Endodermal cell (in vitro differentiated cells): ENCODE measurements at places on chromosomes 7 and 10. TPM values are rescaled to one million over a fixed set of nuclear protein-coding genes. Genes with fewer than 3 reads are reported as not detected.
A peak's percentile ranks its signal among the peaks of the same experiment; 100 is the strongest.

GRCh38 chr10:44569193-44570091 is 184.5 kb upstream of the CXCL12 start:
- H3K4me1 ChIP-seq, result no peaks in the 10 kb centered on the region
- DNase-seq, result peak; percentile 38

DNA sequence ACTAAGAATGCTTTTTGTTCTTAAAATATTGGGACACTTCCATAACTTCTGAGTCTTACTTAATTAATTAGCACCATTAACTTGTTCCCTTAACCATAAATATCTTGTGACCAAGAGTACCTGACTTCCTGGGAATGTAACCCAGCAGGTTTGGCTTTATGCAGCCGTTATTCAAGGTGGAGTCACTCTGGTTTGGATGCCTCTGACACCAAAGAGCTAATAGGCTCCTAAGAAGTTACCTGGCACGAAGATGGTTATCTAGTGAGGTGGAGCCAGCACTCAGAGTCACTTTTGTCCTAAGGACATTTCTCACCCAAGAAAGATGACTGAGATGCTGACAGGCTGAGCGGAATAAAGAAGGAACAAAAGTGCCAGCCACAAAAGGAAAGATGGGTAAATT is 172.3 kb downstream of the C1GALT1 start:
- no peaks in the 10 kb centered on the region for H3K27me3 ChIP-seq
- peak; percentile 48 for DNase-seq
- H3K27ac ChIP-seq, result no peak overlapping the region
- no peaks in the 10 kb centered on the region for H3K4me1 ChIP-seq
- no peaks in the 10 kb centered on the region for H3K36me3 ChIP-seq

DNA sequence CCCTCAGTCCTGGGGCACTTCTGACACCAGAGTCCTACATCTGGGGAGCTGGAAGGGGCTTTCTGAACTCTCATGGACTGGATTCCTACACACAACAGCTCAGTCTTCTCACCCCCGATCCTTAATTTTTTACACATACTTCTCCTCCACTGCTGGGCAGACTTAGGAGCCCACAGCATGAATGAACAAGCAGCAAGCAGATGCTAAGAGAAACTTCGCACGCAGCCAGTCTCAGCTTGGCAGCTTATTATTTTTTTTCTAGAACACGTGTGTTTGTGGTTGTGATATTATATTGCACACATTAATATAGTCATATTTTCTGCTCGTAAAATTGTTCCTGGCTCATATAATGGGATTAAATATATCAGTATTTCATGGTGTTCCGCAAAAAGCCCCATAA is 50.9 kb upstream of the LOXL4 start:
- no peaks in the 10 kb centered on the region for H3K27me3 ChIP-seq
- no peaks in the 10 kb centered on the region for H3K36me3 ChIP-seq
- DNase-seq, result no peak
- no peak overlapping the region for H3K4me3 ChIP-seq

GRCh38 chr7:105971845-105972244 is 8.8 kb downstream of the CDHR3 start:
- DNase-seq, result no peak
- no peaks in the 10 kb centered on the region for H3K4me1 ChIP-seq
- no peaks in the 10 kb centered on the region for H3K27me3 ChIP-seq
- no peaks in the 10 kb centered on the region for H3K36me3 ChIP-seq
- H3K4me3 ChIP-seq, result no peak overlapping the region

- no peaks in the 10 kb centered on the region for H3K36me3 ChIP-seq
- no peak overlapping the region for H3K27ac ChIP-seq
- no peak for DNase-seq
- no peak overlapping the region for H3K4me3 ChIP-seq
- no peaks in the 10 kb centered on the region for H3K27me3 ChIP-seq
- no peaks in the 10 kb centered on the region for H3K4me1 ChIP-seq
Observed at GRCh38 chr7:25460433-25460832, 232.1 kb upstream of the NPVF start.

GRCh38 chr10:101875068-101875688 is 31.6 kb upstream of the KCNIP2 start:
- H3K27ac ChIP-seq, result no peak overlapping the region
- no peaks in the 10 kb centered on the region for H3K27me3 ChIP-seq
- peaks cover 7% of the 10 kb centered on the region for H3K4me1 ChIP-seq
- DNase-seq, result no peak

DNA sequence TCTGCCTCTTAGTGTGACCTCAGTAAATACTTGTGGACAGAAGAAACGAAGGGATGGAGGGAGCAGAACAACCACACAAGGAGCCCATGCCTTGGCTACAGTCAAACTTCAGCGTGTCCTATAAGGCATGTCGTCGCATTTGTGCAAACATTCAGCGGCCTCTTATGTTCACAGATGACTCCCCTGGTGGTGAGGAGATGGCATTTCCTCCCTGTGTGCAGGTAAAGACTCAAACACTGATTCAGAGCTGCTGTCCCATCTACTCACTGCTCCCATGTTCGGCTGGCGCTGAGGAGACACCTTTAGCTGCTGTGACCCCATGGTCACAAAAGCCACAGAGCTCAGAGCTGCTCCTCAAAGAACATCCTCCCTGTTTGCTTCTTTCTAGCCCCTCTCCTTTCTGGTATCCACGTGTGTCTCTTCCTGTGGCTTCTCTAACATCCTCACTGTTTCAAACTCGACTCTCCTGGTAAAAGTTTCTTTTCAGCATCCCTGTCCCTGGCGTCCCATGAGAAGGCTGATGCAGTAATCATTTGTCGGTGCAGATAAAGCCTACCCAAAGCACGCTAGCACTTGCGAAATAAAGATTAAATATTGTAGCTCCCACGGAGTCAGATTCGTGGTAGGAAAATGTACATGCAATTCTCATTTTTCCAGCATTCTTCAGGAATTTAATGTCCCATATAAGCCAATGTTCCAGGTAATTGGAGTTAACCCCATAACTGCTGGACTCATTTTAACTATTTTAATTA is 124.9 kb upstream of the NEBL start:
- H3K4me3 ChIP-seq, result no peak overlapping the region
- peaks cover 11% of the 10 kb centered on the region for H3K36me3 ChIP-seq
- no peaks in the 10 kb centered on the region for H3K27me3 ChIP-seq
- H3K27ac ChIP-seq, result no peak overlapping the region
- peak; percentile 60 for DNase-seq

DNA sequence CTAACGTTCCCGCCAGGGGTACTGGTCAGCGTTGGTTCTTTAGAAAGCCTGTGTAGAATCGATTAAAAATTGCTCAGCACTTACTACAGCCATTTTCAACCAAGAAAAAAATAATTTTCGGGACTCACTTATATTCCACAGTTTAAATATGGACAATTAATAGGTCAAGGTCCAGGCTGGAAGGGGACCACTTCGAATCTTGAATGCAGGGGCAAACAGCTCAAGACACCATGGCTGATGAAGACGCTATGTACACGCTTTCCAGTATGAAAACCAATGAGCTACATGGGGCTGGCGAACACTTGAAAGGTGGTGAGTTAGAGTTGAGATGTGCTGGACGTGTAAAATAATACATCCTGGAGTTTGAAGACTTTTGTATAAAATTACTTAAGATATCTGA is 87.2 kb downstream of the PRKCQ start:
- peaks cover 87% of the 10 kb centered on the region for H3K36me3 ChIP-seq
- no peak for DNase-seq
- H3K27ac ChIP-seq, result no peak overlapping the region
- H3K4me1 ChIP-seq, result no peaks in the 10 kb centered on the region
- peaks cover 76% of the 10 kb centered on the region for H3K27me3 ChIP-seq

- no peaks in the 10 kb centered on the region for H3K27me3 ChIP-seq
- H3K4me3 ChIP-seq, result no peak overlapping the region
- no peak overlapping the region for H3K27ac ChIP-seq
Observed at GRCh38 chr7:1848013-1848640, 178.1 kb downstream of the ELFN1 start.

GRCh38 chr7:93838966-93839365 is 51.6 kb downstream of the TFPI2 start:
- H3K4me1 ChIP-seq, result no peaks in the 10 kb centered on the region
- no peak overlapping the region for H3K27ac ChIP-seq
- no peaks in the 10 kb centered on the region for H3K36me3 ChIP-seq
- H3K4me3 ChIP-seq, result no peak overlapping the region
- H3K27me3 ChIP-seq, result no peaks in the 10 kb centered on the region
- no peak for DNase-seq

Gene ANXA8
- total RNA-seq, result 0.19 to 0.33 TPM in 2 of 3 replicates, not detected in the other
